ENCODE measurements at places on chromosomes 2 and 18. TPM values are rescaled to one million over a fixed set of nuclear protein-coding genes. Genes with fewer than 3 reads are reported as not detected.

FABP1 gene
- total RNA-seq = 2,582 TPM

ORC4 gene
- 42.3 TPM for total RNA-seq

INPP5D gene
- 6.5 TPM for total RNA-seq

GRCh38 chr2:20818820-20819219 is 4.1 kb downstream of the LDAH start:
- DNase-seq = no peak

Data from colonic mucosa (tissue), 4 donors.